ENCODE measurements at places on chromosomes 3 and 15. TPM values are rescaled to one million over a fixed set of nuclear protein-coding genes. Genes with fewer than 3 reads are reported as not detected.

DNA sequence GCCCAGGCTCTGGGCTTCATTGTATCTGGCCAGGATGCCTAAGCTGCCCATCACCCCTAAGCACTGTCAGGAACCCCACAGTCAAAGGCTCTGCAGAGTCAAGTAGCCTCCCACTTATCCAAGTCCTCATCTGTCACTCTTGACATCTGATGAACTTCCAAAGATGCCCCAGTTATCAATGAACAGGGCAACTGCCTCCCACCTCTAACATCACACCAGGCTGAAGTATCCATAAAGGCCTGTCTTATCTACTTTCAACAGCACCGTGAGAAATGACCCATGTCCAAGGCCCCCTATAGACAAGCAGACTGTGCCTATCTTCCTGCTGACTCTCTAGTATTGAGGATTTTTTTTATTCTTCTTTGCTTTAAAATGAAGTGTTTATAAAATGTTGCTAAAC is 56.4 kb downstream of the TRIM69 start:
- no peak for DNase-seq

Gene CLDN16
- polyA plus RNA-seq, result 0.39 TPM

GRCh38 chr3:179750720-179751328 is 98.0 kb downstream of the USP13 start:
- DNase-seq, result peak; percentile 28

Gene GOLGA8J
- polyA plus RNA-seq, result not detected

Gene GHRL
- 12.0 TPM for polyA plus RNA-seq

DNA sequence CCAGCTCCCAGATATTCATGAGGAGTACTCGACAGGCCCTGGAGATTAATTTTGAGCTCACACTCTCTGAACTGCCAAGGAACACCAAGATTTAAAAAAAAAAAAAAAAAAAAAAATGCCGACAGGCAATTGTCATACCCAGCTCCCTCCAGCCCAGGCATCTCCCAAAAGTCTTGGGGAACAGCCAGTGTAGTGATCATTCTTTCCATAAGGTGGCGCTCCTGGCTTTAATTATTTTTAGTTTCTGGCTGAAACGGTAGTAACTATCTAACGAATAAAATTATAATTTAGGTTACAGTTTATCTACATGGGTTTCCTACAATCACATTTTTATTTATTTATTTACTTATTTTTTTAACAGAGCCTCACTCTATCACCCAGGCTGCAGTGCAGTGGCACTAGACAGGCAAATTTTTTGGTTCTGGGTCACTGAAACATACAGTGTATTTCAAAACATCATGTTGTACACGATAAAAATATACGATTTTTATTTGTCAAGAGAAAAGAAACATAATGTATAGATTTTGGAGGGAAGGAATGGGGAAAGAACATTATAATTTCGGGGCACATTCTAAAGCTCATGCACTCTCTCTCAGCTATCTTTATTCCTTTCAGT is 157.3 kb downstream of the ADAMTS9 start:
- peak; percentile 79 for DNase-seq

Gene C3orf62
- 2.8 TPM for polyA plus RNA-seq

GRCh38 chr15:38905632-38906031 is 341.0 kb upstream of the RASGRP1 start:
- no peak for DNase-seq

Gene GOLGA6D
- not detected for polyA plus RNA-seq

DNA sequence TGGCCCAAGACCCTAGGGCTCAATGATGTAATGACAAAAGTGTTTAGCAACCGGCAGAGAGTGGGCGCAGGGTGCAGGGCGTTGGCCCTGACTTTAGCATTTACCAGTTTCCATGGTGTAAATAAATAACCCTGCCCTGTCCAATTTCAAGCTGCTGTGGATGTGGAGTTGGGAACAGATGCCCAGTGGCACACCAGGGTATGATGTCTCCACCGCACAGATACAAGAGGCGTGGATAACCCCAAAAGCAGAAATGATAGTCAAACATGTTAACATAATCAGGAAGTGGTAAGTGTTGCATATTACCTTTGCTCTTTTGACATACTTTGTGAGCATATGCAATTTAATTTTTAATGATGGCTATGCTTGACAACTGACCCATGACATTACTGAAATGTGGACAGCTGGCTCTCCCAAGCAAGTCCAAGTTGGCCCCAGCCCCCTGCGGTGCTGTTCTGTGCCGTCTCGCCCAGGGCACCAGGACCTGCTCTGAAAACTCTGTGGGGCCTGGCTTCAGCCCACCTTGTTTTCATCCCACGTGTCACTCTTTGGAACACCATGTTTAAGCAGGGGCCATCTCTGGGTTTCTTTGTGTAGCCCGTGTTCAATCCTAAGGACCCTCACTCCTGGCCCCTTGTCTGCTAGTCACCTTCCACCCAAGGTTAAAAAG is 10.8 kb upstream of the ANPEP start:
- no peak for DNase-seq

Gene TRAIP
- 6.6 TPM for polyA plus RNA-seq

DNA sequence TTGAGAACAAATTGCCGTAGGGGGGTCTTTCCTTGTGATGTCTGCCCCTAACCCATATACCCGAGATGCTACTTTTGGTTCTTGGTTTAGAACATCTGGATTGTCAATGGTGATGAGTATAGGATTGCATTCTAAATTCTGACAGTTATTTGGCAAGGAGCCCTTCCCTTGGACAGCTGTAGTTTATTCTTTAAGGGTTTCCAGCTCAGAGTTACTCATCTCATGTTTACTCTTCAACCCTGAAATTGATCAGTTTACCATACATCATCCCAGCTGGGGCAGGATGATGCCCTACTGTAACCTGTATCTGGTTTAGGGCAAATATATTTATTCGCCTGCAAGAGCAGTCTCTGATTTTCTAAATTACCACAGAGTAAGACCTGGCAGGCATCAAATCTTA is 85.7 kb upstream of the XCR1 start:
- no peak for DNase-seq

GRCh38 chr15:93553167-93553935 is 464.3 kb upstream of the RGMA start:
- DNase-seq, result no peak

DNA sequence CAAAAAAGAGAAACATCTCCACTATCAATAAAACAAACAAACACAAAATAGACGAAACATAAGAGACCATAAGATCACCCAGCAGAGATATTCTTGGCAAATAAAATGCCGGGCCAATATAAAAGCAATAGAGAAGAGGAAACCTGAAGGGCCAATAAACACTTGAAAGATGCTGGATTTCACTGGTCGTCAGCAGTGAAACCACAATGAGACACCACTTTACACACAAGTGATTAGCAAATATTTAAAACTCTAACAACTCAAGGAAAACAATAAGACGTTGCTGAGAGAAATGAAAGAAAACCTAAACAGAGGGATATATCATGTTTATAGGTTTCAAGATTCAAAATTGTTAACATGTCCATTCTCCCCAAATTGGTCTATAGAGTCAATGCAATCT is 148.5 kb downstream of the WDR76 start:
- DNase-seq, result no peak

DNA sequence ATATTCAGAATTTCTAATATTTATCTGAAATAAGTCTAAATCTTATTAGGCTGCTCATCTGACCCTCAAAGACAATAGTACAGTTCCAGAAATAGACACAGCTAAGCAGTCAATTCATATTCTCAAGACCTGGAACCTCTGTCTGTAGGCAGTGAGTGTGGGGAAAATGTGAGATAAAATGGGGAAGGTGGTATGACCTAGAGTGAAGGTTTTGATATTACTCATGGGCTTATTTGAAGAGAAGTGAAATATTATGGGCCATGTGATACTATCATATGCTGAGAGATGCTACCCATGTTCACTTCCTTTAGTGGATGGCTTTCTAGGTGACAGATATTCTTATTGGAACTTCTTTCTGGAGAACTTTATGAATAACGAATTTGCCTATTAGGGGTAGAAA is 33.5 kb downstream of the TGFBR2 start:
- DNase-seq, result no peak

GRCh38 chr3:99355465-99355864 is 282.9 kb upstream of the COL8A1 start:
- no peak for DNase-seq

DNA sequence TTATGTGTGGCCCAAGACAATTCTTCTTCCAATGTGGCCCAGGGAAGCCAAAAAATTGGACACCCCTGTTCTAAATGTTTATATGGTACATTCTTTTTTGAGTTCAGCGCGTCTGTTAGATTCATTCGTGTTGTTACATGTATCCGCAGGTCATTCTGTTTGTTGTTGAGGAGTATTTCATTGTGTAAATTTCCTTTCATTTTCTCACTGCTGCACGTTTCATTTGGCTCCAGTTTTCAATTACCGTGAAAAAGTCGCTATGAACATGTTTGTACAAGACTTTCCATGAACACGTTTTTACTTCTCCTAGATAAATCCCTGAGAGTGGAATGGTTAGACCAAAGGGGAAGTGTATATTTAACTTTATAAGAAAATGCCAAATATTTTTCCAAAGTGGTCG is 7.5 kb upstream of the OPA1 start:
- DNase-seq, result no peak

Gene IGDCC3
- polyA plus RNA-seq, result 14.8 TPM

GRCh38 chr15:100809151-100809550 is 70.5 kb upstream of the ALDH1A3 start:
- no peak for DNase-seq

Gene FOXB1
- polyA plus RNA-seq, result 0.32 TPM

Gene SERINC4
- polyA plus RNA-seq, result not detected

DNA sequence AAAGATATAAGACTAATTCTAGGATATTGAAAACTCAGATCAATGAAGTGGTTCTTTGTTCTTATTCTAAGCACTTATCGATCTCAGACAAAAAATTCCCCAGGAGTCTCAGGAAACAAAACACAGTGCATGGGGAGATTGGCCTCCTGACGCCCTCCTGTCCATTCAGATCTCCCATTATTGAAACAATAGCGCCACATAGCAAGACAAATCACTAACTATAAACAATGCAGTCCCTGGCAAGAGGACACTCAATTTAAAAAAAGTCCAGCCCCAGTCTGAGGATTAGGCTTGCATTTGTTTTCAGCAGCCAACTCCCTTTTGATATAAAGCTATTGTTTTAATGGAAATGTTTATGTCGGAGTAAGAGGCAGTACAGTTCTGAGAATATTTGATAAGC is 528.2 kb downstream of the GABRG3 start:
- DNase-seq, result no peak

GRCh38 chr15:41578736-41579383 is 19.8 kb downstream of the TYRO3 start:
- no peak for DNase-seq

Gene ZPLD1
- polyA plus RNA-seq, result 0.56 TPM

DNA sequence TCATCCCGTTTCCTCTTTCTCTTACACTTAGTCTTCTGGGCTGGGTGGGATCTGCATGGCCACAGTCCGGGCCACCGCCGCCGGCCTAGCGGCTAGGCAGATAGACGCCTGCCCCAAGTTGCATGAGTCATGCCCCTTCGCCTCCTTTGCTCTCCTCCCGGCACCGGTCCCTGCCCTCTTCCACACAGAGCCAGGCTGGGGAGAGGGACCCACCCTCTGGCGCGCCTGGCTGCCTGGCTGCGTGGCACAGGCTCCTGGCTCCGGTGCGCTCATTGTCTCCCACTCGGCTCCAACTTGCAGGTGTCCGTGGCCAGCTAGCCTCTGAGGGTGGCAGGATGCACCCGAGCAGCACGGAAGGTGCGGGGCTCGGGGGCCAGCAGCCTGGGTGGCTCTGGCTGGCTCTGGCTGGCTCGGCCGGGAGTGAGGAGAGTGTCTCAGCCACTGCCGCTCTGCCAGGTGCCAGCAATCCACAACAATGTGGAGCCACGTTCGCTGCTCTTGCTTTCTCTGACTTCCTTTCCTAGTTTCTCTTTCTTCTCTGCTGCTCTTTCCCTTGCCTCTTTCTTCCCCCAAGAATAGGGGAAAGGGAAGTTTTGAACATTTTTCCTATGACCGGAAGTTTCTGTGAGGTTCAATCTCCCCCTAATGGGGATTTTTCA is 22.4 kb upstream of the MTHFS start:
- peak; percentile 88 for DNase-seq

GRCh38 chr3:473033-473800 is 276.7 kb downstream of the CHL1 start:
- DNase-seq, result no peak

DNA sequence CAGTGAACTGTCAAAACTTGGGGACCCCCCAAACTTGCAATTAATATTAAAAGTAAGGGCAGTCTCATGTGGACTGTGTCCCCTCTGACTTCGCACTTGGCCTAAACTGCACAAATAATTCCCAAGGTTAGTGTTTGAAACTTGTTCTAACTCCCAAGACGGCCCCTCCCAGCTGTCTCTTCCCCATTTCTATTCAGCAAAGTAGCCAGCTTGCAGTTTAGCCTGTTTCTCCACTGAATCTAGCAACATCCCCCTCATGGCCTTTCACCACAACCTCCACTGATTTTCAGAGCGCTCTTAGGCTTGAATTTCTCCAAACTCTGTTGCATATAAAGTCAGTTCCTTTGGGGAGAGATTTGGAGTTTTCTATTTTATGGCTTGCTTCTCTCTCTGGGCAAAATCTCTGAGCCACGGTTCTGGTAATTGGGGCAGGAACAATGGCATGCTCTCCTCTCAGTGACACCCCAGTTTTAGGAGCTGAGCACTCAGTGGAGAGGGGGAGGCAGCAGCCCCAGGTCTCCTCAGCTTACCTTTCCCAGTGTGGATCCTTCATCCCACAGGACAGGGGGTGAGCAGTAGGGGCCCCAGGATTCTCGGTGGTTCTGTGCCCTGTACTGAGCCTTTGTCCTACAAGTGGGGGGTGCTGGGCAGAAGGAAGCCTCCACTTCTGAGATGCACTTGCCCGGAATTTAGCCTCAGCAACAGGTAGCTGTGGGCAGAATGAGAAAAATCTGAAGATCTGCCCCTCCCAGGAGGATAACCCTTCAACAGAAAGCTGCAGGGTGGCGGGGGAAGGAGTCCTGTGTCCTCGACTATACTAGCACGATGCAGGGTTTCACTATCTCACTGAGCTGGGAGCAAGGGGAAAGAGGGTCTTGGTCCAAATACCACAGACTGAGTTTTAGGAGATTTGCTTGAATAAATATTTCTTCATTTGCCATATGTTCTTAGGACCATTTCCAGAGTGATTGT is 39.3 kb upstream of the GATA2 start:
- DNase-seq, result no peak

Gene ADCY5
- polyA plus RNA-seq, result 4.7 TPM

DNA sequence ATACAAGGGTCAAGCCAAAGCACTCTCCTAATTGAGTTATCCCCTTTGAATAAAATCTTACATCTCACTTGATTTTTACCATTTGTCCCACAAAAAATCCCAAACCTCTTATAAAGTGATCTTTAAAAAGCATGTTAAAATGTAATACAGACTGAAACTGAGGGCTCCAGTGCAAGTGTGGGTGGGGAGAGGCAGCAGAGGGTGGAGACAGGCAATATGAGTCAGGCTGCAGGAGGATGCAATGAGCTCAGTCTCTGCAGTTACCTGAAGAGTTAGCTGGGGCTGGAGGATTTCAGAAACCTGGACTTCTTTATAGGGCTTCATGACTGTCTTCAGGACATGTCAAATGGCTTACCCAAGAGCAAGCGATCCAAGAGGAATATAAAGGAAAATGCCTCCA is 14.2 kb upstream of the COLQ start:
- no peak for DNase-seq

DNA sequence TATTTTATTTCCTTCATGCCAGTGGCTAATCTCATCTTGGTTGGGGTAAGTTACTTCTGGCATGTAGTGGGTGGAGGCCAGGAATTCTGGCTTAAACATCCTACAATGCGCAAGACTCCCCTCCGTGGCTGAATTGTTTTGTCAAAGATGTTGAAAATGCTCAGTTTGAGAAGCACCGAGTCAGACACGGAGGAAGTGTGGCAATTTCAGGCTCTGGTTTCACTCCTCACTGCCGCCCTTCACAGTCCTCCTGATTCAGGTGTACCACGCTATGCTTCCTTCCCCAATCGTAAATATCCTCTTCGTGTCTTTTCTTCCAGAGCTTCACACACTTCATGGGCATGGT is 150.7 kb downstream of the OPA1 start:
- DNase-seq, result no peak

Measured in hepatocyte (in vitro differentiated cells).